ENCODE measurements at places on chromosomes 4 and X.

DNA sequence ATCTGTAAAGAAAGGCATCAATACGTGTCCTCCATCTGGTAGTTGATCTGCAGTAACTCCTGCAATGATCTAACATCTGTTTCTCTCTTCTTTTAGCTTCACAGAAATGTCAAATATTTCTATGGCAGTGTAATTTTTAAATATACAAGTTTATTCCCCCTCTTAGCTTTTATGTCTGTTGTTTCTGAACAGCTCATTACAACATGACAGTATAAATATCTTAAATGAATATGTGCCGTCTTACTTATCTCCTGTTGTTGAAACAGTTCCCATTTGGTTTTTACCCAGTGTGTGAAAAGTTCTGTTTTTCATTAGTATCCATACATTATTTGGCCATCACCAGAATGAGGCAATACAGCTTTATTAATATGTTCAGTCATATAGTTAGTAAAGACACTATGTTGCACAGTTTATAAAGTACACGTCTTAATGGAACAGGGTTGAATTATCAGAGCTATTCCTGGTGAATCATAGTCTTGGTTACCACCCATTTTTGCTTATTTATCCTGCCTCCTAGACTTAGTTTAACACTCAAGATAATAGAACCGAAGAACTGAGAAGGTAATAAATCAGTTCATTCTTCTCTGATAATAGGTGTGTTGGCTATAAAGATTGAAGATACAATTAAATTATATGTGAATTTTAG lies 321.6 kb downstream of the TENM3 start:
- no peak for DNase-seq

DNA sequence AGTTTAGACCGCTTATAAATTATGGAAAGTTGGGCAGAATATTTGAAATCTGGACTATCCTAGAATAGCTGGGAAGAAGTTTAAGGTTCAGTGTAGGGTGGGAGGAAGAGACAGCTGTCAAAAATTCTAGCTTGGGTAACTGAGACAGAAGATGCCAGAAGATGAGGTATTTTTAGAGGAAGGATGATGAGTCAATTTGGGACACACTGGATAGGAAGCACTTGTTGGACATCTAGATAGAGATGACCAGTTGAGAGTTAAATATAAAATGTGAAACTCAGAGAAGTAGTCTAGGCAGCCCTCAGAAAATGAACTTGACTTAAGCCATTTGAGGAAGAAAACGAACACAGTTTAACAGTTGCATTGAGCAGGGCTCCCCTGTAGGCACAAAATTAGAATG lies 137.9 kb upstream of the MAP9 start:
- no peak for DNase-seq

GRCh38 chrX:43940816-43941474 lies 32.2 kb downstream of the NDP start:
- DNase-seq = no peak

DNA sequence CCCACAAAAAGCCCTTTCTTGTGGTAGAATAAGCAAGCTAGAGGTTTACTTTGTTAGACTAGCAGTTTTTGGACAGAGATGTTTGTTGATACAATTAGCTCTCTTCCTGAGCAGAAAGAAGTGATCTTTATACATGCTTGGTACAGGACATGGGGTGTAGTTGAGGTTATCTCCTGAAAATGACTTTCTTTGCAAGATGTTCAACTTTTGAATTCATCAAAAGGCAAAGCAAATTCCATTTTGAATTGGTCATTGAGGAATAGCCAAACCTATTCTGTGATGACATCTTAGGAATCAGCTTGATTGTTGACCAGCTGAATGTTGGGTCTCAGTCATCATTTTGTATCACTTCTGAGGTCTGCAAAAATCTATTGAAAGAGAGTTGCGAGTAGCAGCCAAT lies 3.8 kb downstream of the CPE start:
- no peak for DNase-seq

- DNase-seq = no peak
Observed at GRCh38 chr4:40475609-40476008, 140.5 kb downstream of the CHRNA9 start.

GRCh38 chr4:75207902-75208301 lies 275.0 kb downstream of the PARM1 start:
- no peak for DNase-seq

DNA sequence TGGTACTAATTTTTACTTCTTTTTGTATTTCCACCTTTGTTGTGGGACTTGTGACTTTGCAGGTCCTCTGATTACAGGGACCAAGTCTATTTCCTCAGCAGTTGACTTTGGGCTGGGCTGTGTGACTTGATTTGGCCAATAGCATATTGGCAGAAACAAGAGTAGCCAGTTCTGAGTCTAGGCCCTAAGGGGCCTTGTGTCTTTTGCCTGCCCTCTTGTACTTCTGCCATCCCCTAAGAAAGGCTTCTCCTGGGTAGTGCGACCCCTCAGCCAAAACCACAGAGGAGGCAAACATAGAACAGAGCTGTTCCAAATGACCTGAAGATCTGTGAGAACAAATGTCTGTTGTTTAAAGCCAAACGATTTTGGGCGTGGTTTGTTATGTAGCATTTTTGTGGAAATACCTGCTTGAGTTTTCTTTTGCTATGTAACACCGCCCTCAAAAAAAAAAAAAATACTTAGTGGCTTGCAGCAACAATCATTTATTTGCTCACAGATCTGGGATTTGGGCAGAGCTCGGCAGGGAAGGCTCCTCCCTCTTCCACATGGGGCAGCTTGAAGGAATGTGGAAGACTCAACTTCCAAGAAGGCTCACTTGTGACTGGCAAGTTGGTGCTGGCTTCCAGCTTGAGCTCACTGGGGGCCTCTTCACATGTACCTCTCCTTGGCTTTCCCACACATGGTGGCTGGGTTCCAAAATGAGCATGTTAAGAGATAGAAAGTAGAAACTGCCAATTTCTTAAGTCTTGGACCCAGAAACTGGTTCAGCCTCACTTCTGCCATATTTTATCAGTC lies 423.0 kb upstream of the CNKSR2 start:
- no peak for DNase-seq

DNA sequence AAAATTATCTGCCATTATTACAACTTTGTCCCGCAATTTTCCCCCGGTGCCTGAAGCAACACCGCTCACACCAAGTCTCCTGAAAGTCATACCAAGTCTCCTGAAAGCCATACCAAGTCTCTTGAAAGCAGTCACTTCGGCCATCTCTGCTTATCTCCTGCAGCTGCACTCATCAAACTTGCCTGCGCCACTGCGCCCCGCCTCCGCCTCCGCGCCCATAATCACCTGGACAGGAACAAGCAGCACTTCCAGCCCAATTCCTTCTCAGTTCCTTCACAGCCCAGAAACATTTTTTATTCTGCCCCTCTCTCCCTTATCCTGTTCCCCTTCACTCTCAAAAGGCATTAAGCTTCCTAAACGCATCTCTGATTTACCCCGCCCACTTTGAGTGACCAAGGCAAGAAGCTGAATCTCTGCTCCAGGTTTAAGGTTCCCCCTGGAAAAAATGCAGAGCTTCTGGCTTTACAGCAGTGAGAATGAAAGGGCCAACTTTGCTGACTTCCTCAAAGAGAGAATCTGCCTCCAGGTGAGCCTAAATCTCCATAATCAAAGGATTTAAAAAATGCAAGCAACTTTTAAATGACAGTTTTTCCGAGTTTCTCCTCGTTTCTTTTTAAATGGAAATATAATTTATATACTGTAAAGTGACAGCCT lies 7.7 kb downstream of the GPR50 start:
- DNase-seq = no peak

GRCh38 chr4:112418092-112418491 lies 97.9 kb downstream of the NEUROG2 start:
- no peak for DNase-seq

All from nucleus accumbens (tissue), 56 donors.